Hematopoietic multipotent progenitor cell treated with erythropoietin and hydrocortisone succinate and interleukin-3 and kit ligand, for 6 days (in vitro differentiated cells): ENCODE measurements at places on chromosomes 2 and 18.

DNA sequence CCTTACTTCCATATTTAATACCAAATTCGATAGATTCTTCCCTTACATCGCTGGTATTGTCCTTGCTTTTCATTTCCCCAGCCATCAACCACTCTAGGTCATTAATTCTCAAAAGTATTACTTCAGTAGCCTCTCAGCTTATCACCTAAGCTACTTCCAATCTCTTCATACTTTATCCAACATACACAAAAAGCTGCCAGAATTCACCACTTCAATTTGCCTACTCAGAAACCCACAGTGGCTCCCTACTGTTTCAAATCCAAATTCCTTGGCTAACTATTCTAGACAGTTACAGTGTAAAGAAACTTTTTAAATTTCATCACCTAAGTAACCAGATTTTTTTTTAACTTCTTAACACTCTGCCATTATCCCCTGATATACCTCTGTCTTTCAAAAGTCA, 4.7 kb downstream of the SLC25A12 start:
- DNase-seq, result no peak

- DNase-seq, result no peak
Measured at GRCh38 chr2:109137616-109138015, 8.6 kb downstream of the SH3RF3 start.

DNA sequence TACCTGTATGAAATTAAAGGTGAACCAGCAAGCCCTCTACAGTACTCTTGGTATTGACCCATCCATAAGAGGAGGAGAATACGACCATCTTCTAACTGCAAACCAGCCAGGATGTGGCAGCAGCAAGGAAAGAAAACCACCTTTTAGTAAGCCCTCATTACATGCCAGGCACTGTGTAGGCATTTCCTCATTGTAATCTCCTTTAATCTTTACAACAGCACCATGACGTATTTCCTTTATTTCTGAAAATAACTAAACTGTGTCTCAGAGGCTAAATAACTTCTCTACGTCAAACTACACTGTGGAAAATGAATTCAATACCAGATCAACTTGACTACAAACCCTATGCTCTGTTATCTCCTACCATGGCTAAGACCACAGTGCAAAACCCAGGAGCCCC, 18.2 kb downstream of the WDR35 start:
- DNase-seq, result peak; percentile 58

DNA sequence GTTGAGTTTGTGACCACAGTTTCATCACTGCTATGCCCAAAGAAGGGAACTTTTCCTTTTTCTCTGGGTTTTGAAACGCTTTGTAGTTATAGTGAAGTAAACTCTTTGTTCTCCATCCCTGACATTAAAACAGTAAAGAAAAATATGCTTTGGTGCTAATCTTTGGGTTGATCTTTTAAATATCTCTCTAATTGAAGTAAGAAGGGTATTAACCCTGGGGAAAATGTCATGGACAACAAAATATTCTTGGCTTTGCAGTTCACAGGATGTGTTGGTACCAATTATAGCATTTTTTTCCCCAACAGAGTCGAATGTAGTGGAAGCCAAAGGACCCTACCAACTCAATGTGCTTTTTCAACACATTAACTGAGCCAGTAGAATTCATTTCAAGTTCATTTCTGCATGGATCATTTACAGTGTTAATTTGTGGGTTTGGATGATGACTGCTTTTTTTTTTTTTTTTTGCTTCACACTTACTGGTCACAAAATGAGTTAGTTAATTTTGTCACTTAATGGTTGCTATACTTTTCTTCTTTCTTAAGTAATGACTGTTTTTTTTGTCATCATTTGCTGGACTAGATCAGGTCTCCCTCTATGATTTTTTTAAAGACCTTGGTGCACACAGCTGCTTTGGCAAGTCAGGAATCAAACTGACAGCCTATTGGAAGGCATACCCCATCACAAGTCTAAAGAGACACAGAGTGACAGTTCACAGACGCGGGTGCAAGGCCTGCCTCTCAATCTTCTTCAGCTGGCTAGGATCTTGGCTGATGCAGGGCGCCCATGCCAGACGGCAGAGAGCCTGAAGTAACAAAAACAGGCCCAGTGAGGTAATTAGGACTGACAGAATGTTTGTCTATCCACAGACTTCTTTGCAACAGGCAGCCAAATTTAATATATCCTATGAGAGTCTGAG, 98.8 kb upstream of the MMADHC start:
- no peak for DNase-seq

GRCh38 chr2:236569573-236569973, at the start of gene ACKR3:
Gene ACKR3 (plus strand): TSS chr2:236569825. CDS start chr2:236580466, 10,641 bp downstream.
- DNase-seq, result peak; percentile 66

GRCh38 chr2:109604597-109604996, 9.2 kb downstream of the SEPTIN10 start:
- no peak for DNase-seq

DNA sequence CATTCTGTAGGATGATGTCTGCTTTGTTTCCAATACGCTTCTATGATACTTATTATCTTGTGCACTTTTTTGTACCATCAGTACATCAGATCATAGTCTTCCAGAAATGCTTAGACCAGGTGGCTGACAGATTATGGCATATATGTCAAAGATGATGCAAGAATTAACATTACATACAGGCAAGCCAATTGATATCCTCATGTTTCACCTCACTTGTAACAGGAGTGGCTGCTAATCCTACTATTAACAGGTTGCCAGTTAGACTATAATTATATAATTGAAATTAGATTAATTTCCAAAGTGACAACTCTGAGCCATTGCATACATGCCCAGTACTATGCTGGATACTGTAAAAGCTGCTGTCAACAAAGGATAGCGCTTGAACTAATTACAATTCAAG, 77.2 kb downstream of the TLK1 start:
- peak; percentile 31 for DNase-seq

GRCh38 chr2:181642086-181642485, 14.8 kb downstream of the CERKL start:
- no peak for DNase-seq

- no peak for DNase-seq
Measured at GRCh38 chr2:71517851-71518250, 64.5 kb downstream of the DYSF start.

GRCh38 chr2:33240178-33240577, 236.3 kb upstream of the RASGRP3 start:
- no peak for DNase-seq

DNA sequence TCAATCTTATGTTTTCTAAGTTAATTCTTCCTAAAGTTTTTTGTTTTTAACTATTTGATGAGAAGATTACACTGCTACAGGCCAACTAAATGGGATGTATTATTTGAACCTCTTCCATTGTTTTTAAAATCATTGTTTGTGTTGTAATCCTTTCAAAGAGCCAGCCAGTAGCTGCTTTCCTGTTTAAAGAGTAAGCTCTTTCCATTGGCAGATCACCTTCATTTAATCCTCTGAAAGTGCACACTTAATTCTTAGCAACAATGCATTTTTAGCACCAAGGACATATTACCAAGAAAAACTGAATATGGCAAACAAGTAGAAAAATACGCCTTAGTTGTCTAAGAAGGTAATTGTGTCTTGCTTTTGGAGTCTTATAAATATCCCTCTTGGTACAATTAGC, 54.0 kb downstream of the MEIS1 start:
- DNase-seq, result no peak

DNA sequence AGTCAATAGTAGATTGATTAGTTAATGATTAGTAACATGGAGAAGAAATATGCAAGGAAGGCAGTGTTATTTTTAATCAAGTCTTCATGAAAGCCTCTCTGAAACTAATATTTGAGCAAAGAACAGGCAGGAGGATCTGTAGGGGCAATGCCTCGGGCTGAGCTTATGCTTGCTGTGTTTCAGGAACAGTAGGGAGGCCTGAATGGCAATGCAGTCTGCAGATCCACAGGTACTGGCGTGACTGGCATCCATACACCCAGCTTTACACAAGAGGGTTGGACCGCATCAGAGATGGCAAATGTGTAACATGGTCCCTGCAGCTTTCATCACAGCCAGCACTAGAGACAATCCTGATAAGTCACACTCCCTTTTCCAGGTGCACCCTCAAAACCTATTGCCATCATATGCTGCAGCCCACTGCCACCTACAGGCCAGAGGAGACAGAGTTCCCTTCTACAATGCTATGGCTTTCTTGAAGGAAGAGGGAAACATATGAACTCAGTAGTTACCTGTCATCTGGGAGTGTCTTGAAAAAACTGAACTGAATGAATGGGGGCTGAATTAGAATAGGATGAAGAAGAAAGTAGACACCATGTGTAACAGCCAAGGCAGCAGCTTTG, 582.4 kb upstream of the RAB6C start:
- peak; percentile 59 for DNase-seq

- DNase-seq, result no peak
Measured at GRCh38 chr2:226760412-226761194, 39.0 kb downstream of the IRS1 start.

DNA sequence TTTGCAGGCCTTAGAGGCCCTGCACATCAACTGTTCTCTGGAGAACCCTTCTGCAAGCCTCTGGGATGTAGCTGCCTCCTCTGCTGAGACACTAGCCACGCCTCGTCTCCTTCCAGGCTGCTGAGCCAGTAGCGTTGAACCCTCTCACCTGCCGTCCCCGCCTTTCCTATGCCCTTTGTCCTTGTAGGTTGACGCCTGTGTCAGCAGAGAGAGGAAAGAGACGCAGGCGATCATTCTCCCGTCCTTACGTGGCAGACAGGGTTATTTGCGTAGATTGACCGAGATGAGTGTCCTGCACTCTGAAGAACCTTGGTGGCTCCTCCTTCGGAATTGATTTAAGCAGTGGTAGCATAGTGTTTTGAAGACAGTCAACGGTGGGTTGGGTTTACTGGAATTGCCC, 27.8 kb downstream of the ID2 start:
- no peak for DNase-seq

- DNase-seq, result no peak
Measured at GRCh38 chr2:206736935-206737334, 18.7 kb upstream of the DYTN start.

- DNase-seq, result no peak
Measured at GRCh38 chr18:43312891-43313290, 35.6 kb upstream of the SYT4 start.

DNA sequence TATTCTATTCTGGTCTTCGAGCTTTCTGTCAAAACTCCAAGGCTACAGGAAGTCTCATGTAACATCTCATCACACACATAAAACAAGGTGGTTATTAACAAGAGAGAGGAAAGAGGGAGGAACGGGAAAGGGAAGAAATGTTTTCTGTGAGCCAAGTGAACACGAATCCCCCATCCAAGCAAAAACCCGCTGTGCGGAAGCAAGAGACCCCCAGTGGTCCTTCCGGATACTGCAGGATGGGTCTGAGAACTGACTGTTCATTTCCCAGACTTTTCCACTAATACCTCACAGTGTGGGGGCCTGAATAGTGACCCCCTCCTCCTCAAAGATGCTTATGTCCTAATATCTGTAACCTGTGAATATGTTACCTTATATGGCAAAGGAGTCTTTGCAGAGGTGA, 19.0 kb upstream of the DIPK1C start:
- DNase-seq, result peak; percentile 45

- DNase-seq, result peak; percentile 27
Measured at GRCh38 chr18:57803103-57803969, at the start of gene ATP8B1. Gene ATP8B1 (minus strand): TSS chr18:57803315. CDS start chr18:57731807, 71,508 bp downstream.

- no peak for DNase-seq
Measured at GRCh38 chr18:46084431-46084830, 12.4 kb upstream of the PSTPIP2 start.

- DNase-seq, result no peak
Measured at GRCh38 chr2:134917360-134917865, 1.2 kb upstream of the CCNT2 start.

GRCh38 chr18:76459687-76460350, 35.2 kb downstream of the ZNF516 start:
- no peak for DNase-seq

DNA sequence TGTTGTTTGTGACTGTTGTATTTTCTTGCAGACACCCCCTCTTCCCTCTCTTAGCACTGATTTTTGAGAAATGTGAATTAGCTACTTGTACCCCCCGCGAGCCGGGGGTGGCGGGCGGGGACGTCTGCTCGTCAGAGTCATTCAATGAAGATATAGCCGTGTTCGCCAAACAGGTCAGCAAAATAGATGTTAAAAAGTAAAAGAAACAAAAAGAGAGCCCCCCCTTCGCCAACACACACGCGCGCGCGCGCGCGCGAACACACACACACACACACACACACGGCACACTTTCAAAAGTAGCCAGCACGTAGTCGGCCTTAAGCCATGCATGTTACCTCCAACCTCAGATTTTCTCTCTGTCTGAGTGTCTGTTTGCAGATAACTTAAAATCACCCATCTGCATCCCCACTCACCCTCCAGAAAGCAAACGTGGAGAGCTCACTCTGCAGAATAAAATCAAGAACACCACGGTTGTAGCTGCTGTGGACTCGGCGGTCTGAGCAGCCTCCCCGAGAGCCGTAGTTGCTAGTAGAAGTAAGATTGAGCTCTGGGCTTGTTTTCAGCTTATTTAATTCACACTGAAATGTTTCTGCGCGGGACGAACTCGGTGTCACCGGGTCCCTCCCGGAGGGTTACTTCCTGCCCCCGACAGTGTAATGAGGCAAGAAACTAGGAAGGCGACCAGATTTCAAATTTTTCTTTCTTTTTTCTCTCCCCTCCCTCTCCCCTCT, 5.1 kb downstream of the MEIS1 start:
- peak; percentile 45 for DNase-seq

GRCh38 chr2:211837206-211837605, 701.4 kb downstream of the ERBB4 start:
- DNase-seq, result no peak

DNA sequence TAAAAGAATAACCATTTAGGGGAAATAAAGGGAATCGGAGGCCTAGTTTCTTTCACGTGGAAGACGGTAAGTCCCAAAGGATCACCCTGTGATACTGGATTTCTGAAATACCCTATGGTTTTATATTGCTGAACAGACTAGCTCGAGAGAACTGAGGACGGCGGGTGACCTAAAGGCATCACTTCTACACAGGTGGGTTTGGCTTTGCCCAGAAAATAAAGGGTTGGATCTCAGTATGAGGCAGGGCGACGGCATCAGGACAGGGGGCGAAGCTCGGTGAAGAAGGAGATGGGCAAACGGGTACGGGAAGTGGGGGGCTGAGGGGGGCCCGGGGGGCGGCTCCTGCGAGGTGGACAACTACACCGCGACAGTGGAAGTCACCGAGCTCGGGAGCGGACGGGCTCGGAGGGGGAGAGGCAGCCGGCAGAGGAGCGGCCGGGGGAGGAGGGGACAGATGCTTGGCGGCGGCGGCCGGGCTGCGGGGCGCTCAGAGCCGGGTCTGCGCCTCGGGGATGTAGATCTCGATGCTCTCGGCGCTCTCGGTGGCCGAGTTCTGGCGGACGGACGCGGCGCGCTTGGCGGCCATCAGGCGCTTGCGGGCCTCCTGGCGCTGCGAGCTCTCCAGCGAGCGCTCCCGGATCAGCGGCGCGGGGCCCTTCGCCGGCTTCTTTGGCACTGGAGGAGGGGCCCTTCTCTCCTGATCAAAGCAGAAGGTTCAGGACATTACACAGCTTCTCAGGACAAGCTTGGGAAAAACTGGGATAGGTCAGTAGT, 48.9 kb downstream of the TGIF1 start:
- peak; percentile 50 for DNase-seq
